ENCODE measurements at places on chromosomes 12 and 14. TPM values are rescaled to one million over a fixed set of nuclear protein-coding genes. Genes with fewer than 3 reads are reported as not detected.

The BCL7A gene
- total RNA-seq, result 0.33 TPM

The KIF26A gene
- not detected for total RNA-seq

The BEGAIN gene
- total RNA-seq, result not detected

The FMNL3 gene
- total RNA-seq, result 123 TPM

The LRP1-AS gene
- total RNA-seq, result not detected

The GNB3 gene
- total RNA-seq, result not detected

The GYS2 gene
- total RNA-seq, result not detected

The LMNTD1 gene
- total RNA-seq, result not detected

The LGALS3 gene
- total RNA-seq, result 161 TPM

The FOS gene
- 25.3 TPM for total RNA-seq

The WSCD2 gene
- total RNA-seq, result not detected

The TMPRSS12 gene
- not detected for total RNA-seq

The RNASE7 gene
- not detected for total RNA-seq

The C14orf180 gene
- not detected for total RNA-seq

The CACNA2D4 gene
- 4.5 TPM for total RNA-seq

The TMEM233 gene
- total RNA-seq, result not detected

The PROX2 gene
- 0.56 TPM for total RNA-seq

The C3AR1 gene
- total RNA-seq, result 1.6 TPM

The POC1B gene
- 61.3 TPM for total RNA-seq

The RILPL1 gene
- 2.1 TPM for total RNA-seq

The CLECL1 gene
- 2.8 TPM for total RNA-seq

The TMEM19 gene
- total RNA-seq, result 13.4 TPM

The ATG14 gene
- total RNA-seq, result 7.2 TPM

The TRIM9 gene
- 0.11 TPM for total RNA-seq

The FSCB gene
- total RNA-seq, result not detected

The MIP gene
- 0.75 TPM for total RNA-seq

The RBP5 gene
- total RNA-seq, result not detected

The DPPA3 gene
- not detected for total RNA-seq

The CCDC175 gene
- not detected for total RNA-seq

The FGD4 gene
- total RNA-seq, result 0.31 TPM

The TAS2R8 gene
- not detected for total RNA-seq

The SPIC gene
- not detected for total RNA-seq

The CLEC2B gene
- total RNA-seq, result 26.7 TPM

The GPD1 gene
- total RNA-seq, result 0.36 TPM

The TPPP2 gene
- total RNA-seq, result not detected

The OTX2 gene
- total RNA-seq, result not detected

The FIGNL2 gene
- 0.78 TPM for total RNA-seq

The TBX5 gene
- not detected for total RNA-seq

The WNT1 gene
- total RNA-seq, result not detected

The ANKS1B gene
- not detected for total RNA-seq

The ZDHHC22 gene
- total RNA-seq, result not detected

The KCTD10 gene
- total RNA-seq, result 92.0 TPM

The ZNF268 gene
- 18.9 TPM for total RNA-seq

The CCDC77 gene
- 23.4 TPM for total RNA-seq

Data from natural killer cell treated with Interleukin-12 subunit alpha and Interleukin-12 subunit beta and Interleukin-15 and Interleukin-18, amount 100 ng/mL, for 72 hours (primary cell).